ENCODE measurements at places on chromosomes 16 and 17.
A peak's percentile ranks its signal among the peaks of the same experiment; 100 is the strongest.

DNA sequence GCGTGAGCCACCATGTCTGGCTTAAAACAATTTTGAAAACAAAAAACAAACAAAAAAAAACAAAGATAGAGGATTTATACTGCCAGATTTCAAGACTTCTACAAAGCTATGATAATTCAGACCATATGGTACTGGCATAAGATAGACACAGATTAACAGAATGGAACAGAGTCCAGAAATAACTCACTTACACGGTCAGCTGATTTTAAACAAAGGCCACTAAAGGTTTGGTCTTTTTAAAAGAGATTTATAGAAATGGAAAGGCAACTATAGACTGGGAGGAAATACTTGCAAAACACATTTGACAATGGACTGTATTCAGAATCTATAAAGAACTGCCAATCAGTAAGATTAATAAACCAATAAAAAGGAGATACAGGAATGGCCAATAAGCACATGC, 48.6 kb upstream of the MNT start:
- no peak for DNase-seq

DNA sequence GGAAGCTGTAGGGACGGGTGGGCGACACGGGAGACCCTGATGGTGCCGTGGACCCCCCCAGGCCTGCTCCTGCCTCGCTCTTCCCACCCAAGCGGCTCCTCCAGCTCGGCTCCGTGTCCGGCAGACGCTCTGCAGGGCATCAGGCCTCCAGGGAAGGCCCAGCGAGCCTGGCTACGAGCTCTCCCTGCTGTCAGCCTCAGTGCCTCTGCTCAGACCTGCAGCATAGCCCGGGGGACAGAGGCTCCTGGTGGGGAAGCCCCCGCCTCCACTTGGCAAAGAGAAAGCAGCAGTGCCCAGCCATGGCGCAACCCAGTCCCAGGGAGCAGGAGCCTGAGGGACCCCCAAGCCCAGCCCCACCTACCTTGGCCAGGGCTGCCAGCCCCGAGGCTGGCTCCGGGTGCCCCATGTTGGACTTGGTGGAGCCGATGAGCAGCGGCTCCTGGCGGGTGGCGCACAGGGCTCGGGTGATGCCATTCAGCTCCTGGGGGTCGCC, 5.9 kb downstream of the FASN start:
- no peak for DNase-seq

DNA sequence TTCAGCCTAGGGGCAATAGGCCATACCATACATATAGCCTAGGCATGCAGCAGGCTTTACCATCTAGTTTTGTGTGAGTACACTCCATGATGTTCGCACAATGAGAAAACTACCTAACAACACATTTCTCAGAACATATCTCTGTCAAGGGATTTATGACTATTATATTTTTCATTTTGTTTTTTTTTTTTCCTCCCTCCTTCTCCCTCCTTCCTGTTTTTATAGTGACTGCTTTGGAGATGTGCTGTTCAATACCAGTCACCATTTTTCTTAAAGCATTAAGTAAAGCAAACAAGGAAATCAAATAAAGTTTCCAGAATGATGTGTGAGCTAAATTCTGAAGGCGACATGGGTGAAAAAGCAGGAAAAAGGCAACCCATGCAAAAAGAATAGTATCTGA, 194.6 kb downstream of the STX8 start:
- no peak for DNase-seq

DNA sequence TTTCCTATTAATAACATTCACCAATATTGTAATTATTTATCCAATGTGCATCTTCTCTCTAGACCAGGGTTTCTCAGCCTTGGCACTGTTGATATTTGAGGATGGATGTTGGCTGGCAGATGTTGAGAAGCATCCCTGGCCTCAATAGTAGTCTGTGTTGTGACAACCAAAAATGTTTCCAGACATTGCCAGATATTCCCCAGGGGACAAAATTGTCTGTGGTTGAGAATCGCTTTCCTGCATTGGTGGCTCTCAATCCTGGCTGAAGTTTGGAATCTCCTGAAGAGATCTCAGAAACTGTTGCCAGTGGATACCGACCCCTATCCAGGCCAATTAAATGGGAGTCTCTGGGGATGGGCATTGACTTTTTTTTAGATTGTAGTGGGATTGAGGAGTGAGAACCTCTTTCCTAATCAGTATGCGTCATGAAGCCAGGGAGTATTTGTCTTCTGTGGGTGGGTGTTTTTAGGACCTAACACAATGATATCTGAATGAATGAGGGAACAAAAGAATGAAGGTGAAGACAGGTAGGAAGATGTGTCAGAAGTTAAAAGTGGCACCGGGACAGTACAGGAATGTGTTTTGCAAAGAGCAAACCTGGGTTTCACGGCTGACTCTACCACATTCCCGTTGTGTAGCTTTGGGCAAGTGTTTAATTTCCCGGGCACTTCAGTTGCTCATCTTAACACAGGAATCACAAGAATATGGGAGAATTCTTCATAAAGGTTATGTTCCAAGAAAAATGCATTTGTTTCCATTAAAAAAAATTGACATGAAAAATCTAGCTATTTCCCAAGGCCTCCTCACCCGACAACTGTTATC, 24.3 kb downstream of the HSD17B2 start:
- DNase-seq, result no peak

GRCh38 chr17:14211801-14212200, 24.9 kb downstream of the CDRT15 start:
- peak; percentile 68 for DNase-seq

- DNase-seq, result no peak
Measured at GRCh38 chr16:83779886-83780285, 27.9 kb upstream of the HSBP1 start.

- DNase-seq, result no peak
Measured at GRCh38 chr17:31806921-31807320, 52.1 kb downstream of the COPRS start.

GRCh38 chr17:7177191-7177953, 1.8 kb downstream of the ASGR1 start:
- peak; percentile 89 for DNase-seq

- no peak for DNase-seq
Measured at GRCh38 chr16:29845656-29846055, 17.4 kb downstream of the CDIPT start.

GRCh38 chr17:8922928-8923327, 42.6 kb downstream of the PIK3R5 start:
- no peak for DNase-seq

DNA sequence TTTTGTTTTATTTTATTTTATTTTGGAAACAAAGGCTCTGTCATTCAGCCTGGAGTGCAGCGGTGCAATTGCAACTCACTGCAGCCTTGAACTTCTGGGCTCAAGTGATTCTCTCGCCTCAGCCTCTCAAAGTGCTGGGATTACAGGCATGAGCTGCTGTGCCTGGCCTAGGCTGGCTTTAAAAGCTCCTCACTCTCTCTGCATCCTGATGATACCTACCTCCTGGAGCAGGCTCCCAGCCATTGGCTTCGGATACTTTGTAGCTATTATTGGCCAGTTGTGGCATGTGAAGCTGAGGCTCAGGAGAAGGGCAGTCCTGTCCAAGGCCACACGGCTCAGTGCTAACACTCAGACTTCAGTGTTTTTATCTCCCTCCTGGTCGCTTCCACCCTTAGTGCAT, 158.0 kb downstream of the SEC14L1 start:
- DNase-seq, result no peak

GRCh38 chr17:14387036-14387435, 86.2 kb downstream of the HS3ST3B1 start:
- DNase-seq, result no peak

GRCh38 chr17:18186627-18186982, 3.0 kb downstream of the ALKBH5 start:
- DNase-seq, result no peak

DNA sequence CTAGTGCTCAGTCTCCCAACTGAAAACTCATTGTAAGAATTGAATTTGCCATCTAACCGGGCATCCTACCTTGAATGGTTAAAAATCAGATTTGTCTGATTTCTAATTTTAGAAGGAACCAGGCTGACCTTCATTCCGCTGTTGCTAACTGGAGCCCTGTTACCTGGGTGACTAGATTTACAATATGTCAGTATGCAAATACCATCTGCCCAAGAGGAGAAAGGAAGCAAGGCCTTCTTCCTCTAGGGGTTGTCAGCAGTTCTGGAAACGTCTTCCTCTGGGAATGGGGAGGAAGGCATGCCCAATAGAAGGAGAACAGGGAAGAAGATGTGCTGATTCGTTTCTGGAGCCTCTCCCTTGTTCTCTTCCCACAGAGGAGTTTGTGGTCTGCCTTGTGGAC, 137.9 kb downstream of the PITPNC1 start:
- DNase-seq, result peak; percentile 55

- DNase-seq, result no peak
Measured at GRCh38 chr17:66978514-66979061, 14.1 kb downstream of the CACNG4 start.

DNA sequence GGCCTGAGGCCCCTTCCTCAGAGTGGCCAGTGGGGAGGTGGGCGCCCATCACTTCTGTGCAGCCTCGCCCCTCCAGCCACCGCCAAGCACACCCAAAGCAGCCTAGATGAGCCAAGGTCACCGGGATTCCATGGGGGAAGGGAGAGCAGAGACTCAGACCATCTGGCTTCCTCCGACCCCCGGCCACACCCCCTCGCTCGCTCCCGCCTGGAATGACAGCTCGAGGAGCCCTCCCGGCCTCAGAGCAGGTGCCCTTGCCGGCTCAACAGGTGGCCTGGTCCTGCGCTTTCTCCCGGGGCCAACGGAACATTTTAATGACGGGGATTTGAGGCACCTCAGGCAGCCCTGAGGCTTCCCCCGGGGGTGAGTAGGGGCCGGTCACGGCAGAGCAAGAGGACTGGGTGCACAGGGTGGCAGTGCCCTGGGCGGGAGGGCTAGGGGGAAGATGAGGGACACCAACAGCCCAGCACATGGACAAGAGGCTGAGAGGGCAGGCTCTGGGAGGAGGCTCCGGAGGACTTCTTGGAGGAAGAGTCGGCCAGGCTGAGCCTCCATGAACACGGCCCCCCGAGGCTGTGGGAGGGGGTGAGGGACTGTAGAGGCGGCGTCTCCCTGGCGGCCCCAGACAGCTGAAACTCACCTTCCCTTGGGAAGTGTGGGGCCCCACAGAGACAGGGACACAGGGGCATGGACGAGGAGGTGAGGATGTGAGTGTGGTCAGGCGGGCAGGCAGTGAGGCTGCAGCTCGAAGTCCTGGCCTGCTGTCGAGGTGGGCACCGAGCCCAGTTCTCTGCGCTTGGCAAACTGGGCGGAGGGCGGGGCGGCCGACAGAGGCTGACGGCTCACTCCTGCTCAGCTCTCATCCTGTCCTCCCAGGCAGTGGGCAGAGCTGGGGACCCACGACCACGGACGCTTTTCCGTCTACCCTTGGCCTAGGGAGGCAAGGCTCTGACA, 12.5 kb upstream of the C1QTNF8 start:
- no peak for DNase-seq

DNA sequence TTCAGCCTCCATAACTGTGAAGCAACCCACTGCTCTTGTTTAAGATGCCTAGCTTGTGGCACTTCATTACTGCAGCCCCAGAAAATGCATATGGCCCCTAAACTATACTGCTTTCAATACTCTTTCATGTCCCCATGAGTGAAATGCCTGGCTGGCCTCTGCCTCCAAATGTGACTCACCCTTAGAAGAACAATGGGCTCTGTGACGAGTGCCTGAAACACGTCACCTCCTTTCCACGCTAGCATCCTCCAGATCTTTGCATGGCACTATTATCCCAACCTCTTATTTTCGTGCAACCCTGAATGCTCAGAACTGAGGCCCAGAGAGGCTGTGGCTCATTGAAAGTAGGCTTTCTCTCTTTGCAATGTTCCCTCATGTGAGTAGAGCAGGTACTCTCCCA, 233.1 kb downstream of the CBLN1 start:
- no peak for DNase-seq

DNA sequence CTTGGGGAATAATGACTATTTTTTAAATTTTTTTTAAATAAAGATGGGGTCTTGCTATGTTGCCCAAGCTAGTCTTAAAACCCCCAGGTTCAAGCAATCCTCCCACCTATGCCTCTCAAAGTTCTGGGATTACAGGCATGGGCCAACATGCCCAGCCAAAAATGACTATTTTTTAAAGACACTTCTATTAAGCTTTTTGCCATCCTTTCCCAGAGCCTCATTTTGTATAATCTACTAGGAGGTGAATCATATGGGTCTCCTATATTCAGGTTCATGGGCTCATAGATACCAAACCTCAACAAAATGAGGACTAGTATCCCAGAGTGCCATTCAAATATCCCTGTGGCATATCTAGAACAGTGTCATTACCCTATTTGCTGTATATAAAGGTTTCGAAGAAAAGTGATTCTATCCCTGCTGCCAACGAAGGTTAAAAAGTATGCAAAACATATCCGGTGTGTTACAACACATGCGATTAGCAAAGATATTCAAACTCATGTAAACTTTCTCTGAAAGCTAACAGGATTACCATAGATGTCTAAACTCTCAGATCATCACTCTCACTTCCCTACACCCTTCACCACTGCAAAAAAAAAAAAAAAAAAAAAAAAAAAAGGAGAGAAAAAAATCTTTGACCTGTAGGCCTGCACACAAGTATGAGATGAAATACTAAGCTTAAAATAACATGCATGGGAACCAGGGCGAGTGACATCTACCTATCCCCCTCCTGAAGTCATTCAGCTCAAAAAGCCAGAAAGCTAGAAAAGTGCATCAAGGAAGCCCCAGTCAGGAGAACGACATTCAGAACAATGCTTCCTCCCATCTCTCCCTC, 23.5 kb downstream of the XPO6 start:
- DNase-seq, result peak; percentile 63

GRCh38 chr16:66662445-66663194, 33.9 kb downstream of the CMTM4 start:
- peak; percentile 22 for DNase-seq

GRCh38 chr17:67685351-67685750, 32.4 kb upstream of the NOL11 start:
- DNase-seq, result no peak

DNA sequence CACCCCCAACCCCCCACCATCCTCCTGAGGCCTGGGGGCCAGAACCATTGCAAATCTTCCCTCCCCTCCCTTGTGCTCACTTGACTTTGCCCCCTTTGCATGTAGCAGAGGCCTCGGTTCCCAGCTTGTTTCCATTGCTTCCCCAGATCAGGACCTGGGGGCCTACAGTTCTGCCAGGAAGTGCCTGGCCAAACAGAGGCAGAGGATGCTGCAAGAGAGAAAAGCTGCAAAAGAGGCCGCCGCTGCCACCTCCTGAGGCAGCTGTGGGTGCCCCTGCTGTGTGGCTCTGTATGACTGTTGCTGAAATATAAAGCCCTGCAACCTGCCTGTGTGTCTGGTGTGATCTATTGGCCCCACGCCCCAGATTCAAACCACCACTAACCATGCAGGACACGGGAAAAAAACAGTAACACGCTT, 2.3 kb downstream of the NDUFB10 start:
- no peak for DNase-seq

- DNase-seq, result no peak
Measured at GRCh38 chr16:88538366-88539060, 31.7 kb upstream of the ZC3H18 start.

Measured in GM20000 (cell line).